Sigmoid colon (tissue), 7 donors: ENCODE measurements at places on chromosomes 1 and 21. TPM values are rescaled to one million over a fixed set of nuclear protein-coding genes. Genes with fewer than 3 reads are reported as not detected.

Gene SLC5A3
- total RNA-seq = 23.9 TPM

Gene BEND5
- total RNA-seq = 12.7 TPM

Gene TNFRSF1B
- total RNA-seq = 19.3 TPM

GRCh38 chr1:147509786-147510395 lies 31.4 kb upstream of the BCL9 start:
- DNase-seq = no peak

GRCh38 chr21:27954543-27955165 lies 987.8 kb upstream of the ADAMTS5 start:
- no peak for DNase-seq

GRCh38 chr1:7686301-7686850 lies 84.7 kb upstream of the VAMP3 start:
- no peak for DNase-seq
